Sigmoid colon (tissue), 7 donors: ENCODE measurements at places on chromosomes 12 and 14. TPM values are rescaled to one million over a fixed set of nuclear protein-coding genes. Genes with fewer than 3 reads are reported as not detected.

TSHR gene
- not detected for total RNA-seq

TAS2R50 gene
- 2.5 TPM for total RNA-seq

CIROP gene
- not detected for total RNA-seq

VCPKMT gene
- total RNA-seq, result 10.5 TPM

SERPINA5 gene
- total RNA-seq, result 2.0 TPM

CLEC2D gene
- 6.4 TPM for total RNA-seq

FGD4 gene
- 11.3 TPM for total RNA-seq

GRCh38 chr14:105271224-105271890 lies 23.0 kb downstream of the BTBD6 start:
- no peaks in the 10 kb centered on the region for H3K4me1 ChIP-seq
- H3K27me3 ChIP-seq, result no peaks in the 10 kb centered on the region
- no peak overlapping the region for H3K27ac ChIP-seq
- peaks cover 33% of the 10 kb centered on the region for H3K36me3 ChIP-seq
- H3K4me3 ChIP-seq, result no peak overlapping the region

GRCh38 chr12:118046430-118046829 lies 14.5 kb downstream of the WSB2 start:
- H3K27ac ChIP-seq, result no peak overlapping the region
- H3K36me3 ChIP-seq, result peaks cover 10% of the 10 kb centered on the region
- H3K4me1 ChIP-seq, result no peaks in the 10 kb centered on the region

DNA sequence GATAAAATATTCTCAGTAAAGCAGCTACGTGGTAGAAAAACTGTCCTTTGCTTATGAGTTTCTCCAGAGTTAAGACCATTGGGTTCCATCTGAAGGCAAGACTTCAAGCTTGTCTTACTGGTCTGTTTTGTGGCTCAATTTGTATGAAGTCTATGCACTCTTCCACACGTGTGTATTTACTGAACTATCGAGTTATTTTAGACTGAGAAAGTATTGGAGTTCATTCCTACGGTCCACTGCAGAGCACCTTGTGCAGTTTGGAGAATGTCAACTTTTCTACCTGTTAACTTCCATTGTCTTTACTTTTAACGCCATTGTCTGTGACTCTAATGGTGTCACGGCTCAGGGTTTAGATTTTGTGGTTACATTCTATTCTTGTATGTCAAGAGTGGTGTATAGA lies 3.7 kb downstream of the HIF1A start:
- H3K27me3 ChIP-seq, result no peaks in the 10 kb centered on the region
- no peaks in the 10 kb centered on the region for H3K36me3 ChIP-seq
- H3K27ac ChIP-seq, result no peak overlapping the region
- peaks cover 40% of the 10 kb centered on the region for H3K4me1 ChIP-seq
- H3K4me3 ChIP-seq, result no peak overlapping the region

- H3K36me3 ChIP-seq, result no peaks in the 10 kb centered on the region
- DNase-seq, result peak; percentile 68
- H3K27ac ChIP-seq, result no peak overlapping the region
- no peak overlapping the region for H3K4me3 ChIP-seq
- no peaks in the 10 kb centered on the region for H3K4me1 ChIP-seq
- H3K27me3 ChIP-seq, result no peaks in the 10 kb centered on the region
Measured at GRCh38 chr12:102501773-102502172, 21.4 kb upstream of the IGF1 start.

DNA sequence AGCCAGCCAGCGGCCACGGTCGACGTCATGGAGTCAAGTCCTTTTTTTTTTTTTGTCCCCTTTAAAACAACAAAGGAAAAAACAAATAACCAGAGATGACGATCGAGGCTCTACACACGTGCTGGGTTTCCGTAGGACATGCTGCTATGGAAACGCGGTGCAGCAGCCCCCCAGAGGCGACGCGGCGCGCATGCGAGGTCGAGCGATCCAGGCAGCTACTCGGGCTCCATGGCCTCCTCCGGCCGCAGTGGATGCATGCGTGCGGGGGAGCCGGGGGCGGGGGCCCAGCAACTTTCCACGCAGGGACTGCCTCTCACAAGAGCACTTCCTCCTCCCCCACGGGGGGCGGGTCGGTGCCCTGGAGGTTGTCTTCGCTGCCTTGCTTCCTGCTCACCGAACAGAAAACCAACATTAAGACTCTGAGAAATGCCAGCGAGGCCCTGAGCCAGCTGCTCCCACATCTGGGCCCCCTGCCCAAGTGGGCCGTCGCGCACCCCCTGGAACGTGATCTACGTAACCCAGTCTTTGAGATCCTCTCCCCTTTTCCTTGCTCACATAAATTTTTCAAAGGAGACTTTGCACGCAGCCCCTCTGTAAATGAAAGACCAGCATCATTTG lies 30.7 kb downstream of the P2RX4 start:
- H3K36me3 ChIP-seq, result no peaks in the 10 kb centered on the region
- H3K27me3 ChIP-seq, result no peaks in the 10 kb centered on the region
- H3K4me1 ChIP-seq, result peaks cover 45% of the 10 kb centered on the region
- peak overlapping the region; percentile 76 for H3K27ac ChIP-seq

DNA sequence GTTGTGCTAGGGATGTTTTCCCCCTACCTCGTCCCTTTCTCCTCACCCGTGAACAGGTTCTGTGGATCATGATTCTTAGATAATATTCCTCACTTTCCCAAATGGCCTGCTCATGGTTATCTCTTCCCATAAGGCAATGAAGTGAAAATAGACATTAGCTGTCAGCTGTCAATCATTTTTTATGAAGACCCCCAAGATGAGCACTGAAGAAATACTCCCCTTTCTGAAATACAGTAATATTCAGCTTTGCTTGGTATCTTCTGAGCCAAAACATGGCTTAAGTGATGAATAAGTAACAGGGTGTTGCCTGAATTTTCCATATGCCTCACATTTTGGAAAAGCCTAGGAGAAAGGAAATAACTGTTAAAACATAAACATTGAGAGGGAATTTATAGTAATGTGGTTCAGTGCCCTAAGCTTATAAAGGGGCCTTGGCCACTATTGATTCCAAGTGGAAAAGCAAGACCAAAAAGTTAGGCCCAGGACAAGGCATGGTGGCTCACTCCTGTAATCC lies 70.7 kb upstream of the NAP1L1 start:
- H3K4me3 ChIP-seq, result no peak overlapping the region
- no peaks in the 10 kb centered on the region for H3K4me1 ChIP-seq
- DNase-seq, result no peak
- H3K27me3 ChIP-seq, result no peaks in the 10 kb centered on the region

DNA sequence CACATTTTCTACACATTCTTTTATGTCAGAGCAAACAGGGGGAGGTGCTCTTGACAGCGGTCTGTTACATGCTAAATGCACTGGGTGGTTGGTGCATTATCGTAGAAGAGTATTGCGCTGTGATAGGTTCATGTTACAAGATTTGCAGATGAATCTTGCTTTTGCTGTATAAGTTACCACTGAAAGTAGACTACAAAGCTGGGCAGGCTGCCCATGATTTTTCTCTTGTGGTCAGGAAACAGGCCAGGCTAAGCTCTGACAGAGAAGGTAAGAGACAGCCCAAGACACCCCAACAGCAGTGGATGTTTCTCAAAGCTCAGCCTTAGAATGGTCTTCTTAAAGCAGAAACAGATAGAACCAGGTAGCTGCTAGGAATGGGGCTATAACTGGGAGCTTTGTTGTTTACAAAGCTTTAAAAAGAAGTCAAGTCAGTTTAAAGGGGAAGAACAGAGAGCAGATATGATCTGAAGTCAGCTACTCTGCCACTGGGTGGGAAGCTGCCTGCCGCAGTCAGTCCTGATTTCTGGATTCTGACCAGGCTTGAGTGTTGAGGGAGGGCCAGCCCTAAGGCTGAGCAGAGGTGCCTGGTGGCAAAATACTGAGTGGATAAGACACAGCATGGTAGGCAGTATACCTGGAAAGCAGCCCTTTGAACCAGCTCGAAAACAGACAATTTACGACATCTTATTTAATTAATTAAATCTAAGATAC lies 9.4 kb downstream of the KCNA1 start:
- no peaks in the 10 kb centered on the region for H3K36me3 ChIP-seq
- H3K27me3 ChIP-seq, result no peaks in the 10 kb centered on the region
- H3K27ac ChIP-seq, result peak overlapping the region; percentile 61
- no peaks in the 10 kb centered on the region for H3K4me1 ChIP-seq
- peak; percentile 62 for DNase-seq

GRCh38 chr12:129494260-129494659 lies 409.6 kb downstream of the TMEM132D start:
- no peak overlapping the region for H3K27ac ChIP-seq
- no peak overlapping the region for H3K4me3 ChIP-seq
- no peaks in the 10 kb centered on the region for H3K27me3 ChIP-seq

DNA sequence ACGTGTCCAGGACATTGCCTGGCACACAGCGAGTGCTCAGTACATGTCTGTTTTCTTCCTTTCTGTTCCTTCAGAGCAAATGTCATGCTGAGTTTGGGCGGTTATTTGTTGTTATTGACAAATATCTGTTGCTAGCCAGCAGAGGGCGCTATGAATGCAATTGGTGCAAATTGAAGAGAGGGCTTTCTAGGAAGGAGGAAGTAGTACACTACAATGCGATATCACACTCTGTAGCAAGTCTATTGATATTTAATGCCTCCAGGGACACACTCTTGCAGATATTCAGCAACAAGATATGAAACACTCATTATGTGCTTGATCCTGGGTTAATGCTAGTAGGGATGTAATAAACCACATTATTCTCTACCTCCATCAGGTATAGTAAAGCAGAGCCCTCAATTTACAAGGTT lies 267.3 kb upstream of the SRRM4 start:
- no peak for DNase-seq
- H3K27me3 ChIP-seq, result no peaks in the 10 kb centered on the region
- no peak overlapping the region for H3K4me3 ChIP-seq
- no peaks in the 10 kb centered on the region for H3K36me3 ChIP-seq

DNA sequence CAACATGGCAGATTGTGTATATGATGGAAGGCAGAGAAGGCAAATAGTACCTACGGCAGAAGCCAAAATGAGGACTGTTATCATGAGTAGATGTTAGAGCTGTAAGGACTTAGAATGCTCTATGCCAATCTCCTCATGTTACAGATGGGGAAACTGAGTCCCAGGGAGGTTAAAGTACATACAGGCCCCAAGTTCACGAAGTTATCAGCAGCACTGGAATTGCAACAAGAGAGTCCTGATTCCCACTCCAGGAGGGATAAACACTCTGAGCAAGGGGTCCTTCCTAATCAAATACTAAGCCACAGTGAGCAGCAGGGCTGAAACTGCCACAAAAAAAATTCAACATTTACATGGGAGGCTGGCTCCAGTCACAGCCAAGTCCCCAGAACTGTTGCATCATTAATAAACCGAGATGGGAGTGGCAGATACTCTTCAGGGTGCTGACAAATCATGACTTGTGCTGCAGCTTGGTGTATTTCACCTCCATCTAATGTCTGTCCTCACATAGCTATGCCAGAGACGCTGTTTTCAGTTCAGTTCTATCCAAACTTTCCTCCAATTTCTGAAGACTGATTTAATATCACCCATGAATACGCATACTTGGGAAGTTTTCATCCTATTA lies 24.2 kb downstream of the NUAK1 start:
- H3K4me1 ChIP-seq, result peaks cover 44% of the 10 kb centered on the region
- no peak for DNase-seq
- H3K27me3 ChIP-seq, result no peaks in the 10 kb centered on the region
- peak overlapping the region; percentile 71 for H3K27ac ChIP-seq
- H3K4me3 ChIP-seq, result no peak overlapping the region

GRCh38 chr14:100526632-100527031 lies 60.6 kb downstream of the BEGAIN start:
- H3K27ac ChIP-seq, result no peak overlapping the region
- H3K4me3 ChIP-seq, result no peak overlapping the region
- H3K27me3 ChIP-seq, result no peaks in the 10 kb centered on the region

- no peaks in the 10 kb centered on the region for H3K27me3 ChIP-seq
- peaks cover 11% of the 10 kb centered on the region for H3K4me1 ChIP-seq
- no peaks in the 10 kb centered on the region for H3K36me3 ChIP-seq
- no peak overlapping the region for H3K4me3 ChIP-seq
Measured at GRCh38 chr12:23236811-23237210, 611.8 kb downstream of the ETNK1 start.

DNA sequence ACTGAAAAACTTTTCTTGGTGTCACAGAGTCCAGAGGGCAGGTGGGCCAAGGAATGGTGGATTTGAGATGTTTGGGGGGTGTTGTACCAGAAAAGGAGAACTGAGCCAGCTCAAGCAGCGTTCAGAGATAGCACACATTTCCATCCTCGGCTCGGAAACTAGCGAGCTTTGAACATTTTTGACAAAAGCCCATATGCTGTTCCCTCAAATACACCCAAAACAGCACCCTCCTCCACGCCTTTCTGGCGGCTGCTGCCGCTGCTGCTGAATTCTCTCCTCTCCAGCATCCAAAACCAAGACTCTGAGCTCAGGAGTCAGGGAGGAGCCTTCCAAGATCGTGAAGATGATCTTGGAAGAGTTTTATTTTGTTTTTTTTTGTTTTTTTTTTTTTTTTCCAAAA lies 961 bp downstream of the SRRM4 start:
- H3K27ac ChIP-seq, result no peak overlapping the region
- H3K27me3 ChIP-seq, result peaks cover 60% of the 10 kb centered on the region

DNA sequence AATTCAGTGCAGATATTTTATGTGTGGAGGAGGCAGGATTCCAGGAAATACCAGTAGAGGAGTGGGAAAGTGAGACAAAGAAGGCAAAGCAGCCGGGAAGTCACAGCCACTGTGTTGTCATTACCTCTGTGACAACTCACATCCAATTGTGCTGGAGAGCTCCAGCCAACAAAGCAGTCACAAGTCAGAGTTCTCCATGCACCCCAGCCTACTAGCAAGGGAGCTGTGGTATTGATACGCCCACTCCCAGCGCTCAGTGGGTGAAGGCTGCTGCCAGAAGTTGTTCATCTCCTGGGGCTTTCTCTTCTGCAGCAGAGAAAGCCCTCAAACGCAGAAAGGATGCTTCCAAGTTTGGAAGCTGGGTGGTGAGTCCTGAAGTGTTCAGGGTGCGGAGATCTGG lies 93.9 kb downstream of the DICER1 start:
- no peak overlapping the region for H3K4me3 ChIP-seq
- no peaks in the 10 kb centered on the region for H3K4me1 ChIP-seq
- no peaks in the 10 kb centered on the region for H3K36me3 ChIP-seq
- DNase-seq, result peak; percentile 8

DNA sequence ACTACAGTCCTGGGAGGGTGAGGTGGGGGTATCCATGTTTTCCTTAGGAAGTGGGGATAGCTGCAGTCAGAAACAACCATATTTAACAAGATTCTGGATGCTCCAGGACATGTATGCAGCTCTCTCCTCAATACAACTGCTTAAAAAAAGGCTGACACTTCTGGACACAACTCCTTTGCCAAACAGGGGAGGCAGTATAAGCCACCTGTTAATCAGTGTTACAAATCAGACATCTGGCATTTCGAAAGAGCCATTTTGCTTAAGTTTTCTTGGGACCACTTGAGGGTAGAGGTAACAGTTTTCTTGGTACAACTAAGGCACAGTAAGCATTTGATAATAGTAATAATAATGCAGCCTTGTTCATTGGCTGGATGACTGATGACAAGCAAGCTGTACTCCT lies 47.1 kb downstream of the RPGRIP1 start:
- H3K4me1 ChIP-seq, result no peaks in the 10 kb centered on the region
- no peaks in the 10 kb centered on the region for H3K36me3 ChIP-seq
- DNase-seq, result no peak
- H3K27me3 ChIP-seq, result no peaks in the 10 kb centered on the region
- no peak overlapping the region for H3K27ac ChIP-seq

- DNase-seq, result peak; percentile 61
- H3K4me3 ChIP-seq, result no peak overlapping the region
- H3K27ac ChIP-seq, result no peak overlapping the region
- H3K4me1 ChIP-seq, result peaks cover 20% of the 10 kb centered on the region
- H3K36me3 ChIP-seq, result peaks cover 25% of the 10 kb centered on the region
Measured at GRCh38 chr14:104891664-104892530, 26.8 kb downstream of the CEP170B start.
